Fibroblast of skin of scalp (primary cell): ENCODE measurements at places on chromosomes 13 and 19.

DNA sequence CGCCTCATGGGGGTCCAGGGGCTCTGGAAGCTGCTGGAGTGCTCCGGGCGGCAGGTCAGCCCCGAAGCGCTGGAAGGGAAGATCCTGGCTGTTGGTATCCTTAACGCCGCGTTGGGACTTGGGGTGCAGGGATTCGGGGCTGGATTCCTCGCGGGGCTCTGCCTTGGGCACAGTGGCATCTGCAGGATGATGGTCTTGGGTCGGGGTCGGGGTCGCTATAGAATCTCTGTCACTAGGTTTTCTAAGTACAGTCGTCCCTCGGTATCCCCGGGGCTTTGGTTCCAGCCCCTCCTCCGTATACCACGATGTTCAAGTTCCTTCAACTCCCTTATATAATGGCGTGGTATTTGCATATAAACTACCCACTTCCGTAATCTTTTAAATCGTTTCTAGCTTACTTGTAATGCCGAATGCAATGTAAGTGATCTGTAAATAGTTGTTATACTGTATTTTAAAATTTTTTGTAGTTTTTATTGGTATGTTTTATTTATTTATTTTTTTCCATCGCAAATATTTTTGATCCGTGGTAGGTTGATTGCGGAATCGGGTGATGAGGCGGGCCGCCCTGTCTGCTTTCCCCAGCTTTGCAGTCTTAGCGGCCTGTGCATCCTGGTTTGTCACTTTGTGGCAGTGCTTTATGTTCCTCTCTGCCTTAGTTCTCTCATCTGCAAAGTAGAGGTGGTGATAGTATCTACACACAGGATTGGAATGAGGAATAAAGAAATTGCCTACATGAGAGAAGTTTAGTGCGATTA, 606 bp downstream of the ERCC5 start:
- DNase-seq = peak; percentile 23

- DNase-seq = no peak
Measured at GRCh38 chr13:112141643-112142400, 74.9 kb downstream of the SOX1 start.

GRCh38 chr13:51283371-51283770, 56.1 kb upstream of the SERPINE3 start:
- DNase-seq = no peak

GRCh38 chr13:113406321-113407102, 42.6 kb upstream of the GRTP1 start:
- no peak for DNase-seq

DNA sequence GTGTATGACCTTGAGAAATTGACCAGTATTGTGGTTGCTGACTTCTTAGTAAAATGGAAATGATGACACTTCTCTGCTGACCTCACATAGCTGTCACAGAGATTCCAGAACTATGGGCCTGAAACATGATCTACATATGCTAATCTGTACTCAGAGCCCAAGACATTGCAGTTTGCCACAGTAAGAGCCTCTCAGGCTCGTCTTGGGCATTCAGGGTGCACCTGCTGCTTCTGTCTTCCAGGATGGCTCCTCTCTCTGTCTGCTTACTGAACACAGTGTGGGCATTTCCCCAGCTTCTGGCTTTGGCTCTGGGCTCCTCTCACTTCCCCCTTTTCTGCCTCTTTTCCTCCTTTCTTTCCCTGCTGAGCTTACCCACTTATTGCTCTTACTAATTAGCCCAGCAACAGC, 22.3 kb upstream of the SLC46A3 start:
- no peak for DNase-seq

DNA sequence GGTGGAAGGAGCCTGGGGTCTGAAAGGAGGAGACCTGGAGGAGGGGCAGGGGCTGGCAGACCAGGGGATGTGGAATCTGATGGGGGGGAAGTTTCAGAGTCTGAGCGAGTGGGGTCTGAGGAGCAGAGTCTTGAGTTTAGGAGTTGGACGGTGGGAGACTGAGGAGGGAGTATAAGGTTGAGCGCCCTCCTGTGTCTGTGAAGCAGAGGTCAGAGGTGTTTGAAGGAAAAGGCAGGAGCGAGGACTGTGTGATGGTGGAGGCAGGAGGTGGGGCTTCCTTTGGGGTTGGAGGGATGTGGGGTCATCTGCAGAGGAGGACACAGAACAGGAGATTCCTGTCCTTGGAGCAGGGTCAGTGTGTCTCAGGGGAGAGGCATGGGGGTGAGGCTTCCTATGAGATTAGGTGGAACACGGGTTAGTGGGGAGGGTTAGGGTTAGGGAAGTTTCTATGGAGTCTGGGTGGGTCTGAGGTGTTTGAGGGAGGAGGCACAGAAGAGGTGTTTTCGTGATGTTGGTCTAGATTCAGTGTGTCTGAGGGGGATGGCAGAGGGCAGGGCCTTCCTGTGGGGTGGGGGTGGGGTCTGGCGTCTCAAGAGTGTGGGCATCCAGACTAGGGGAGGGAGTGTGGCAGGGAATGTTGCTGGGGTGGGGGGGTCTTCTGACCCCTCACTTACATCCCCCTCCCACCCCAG, 8.3 kb downstream of the RYR1 start:
- no peak for DNase-seq

GRCh38 chr13:109271555-109272541, 514.5 kb downstream of the IRS2 start:
- DNase-seq = peak; percentile 42

DNA sequence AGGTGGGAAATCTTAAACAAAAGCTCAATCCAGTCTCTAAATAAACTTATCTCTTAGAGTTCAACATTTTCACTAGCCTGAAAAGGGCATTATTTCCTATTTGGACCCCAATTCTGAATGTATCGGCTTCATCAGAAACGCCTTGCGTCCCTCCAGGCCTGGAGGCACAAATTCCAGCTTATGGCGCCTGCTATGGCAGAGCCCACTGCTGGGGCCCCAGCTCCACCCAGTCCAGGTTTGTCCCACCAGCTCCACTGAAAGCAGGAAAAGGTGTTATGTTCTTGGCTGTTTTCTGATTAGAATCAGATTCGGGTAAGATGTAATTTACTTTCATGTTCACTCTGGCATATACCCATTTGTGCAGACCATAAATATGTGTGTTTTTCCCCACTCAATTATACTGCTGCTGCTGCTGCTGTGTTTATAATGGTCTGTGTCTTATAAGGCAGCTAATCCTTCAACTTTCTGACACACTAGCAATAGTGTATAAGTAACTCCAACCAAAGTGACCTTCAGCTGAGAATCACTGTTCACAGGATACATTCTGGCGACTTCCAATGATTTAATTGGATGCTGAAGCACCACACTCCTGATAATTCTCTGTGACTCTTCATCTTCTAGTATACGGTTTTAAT, 6.4 kb downstream of the IRS2 start:
- DNase-seq = no peak

GRCh38 chr13:111033172-111034130, 81.7 kb upstream of the ARHGEF7 start:
- DNase-seq = no peak

DNA sequence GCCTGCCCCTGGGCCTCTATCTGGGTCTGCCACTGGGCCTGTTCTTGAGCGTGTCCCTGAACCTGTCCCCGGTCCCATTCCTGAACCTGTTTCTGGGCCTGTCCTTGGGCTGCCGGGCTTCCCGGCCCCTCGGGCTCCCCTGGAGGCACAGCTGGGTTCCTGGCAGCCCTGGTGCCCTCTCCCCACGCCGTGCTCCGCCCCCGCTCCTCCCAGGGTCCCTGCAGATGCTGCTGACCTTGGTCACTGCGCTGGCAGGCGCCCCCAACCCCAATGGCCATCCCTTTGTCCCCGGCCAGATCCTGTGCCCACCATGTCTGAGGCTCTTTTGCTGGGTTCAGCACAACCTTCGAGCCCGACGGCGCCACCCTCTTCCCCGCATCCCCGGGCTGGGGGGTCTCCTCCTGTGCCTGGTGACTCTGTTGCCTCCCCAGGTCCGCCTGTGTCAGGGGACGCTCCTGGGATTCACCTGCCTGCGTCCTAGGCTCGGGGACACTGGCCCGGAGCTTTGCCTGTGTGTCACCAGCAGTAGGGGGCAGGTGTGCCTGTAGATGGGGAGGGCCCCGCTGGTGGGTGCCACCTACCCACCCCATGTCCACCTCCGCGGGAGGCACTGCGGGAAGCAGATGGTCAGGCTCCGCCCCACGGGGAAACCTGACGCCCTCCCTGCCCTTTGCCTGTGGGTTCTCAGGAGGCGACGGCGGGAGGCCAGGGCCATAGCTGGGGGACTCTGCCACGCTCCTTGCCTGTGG, 41.0 kb upstream of the GRTP1 start:
- no peak for DNase-seq

DNA sequence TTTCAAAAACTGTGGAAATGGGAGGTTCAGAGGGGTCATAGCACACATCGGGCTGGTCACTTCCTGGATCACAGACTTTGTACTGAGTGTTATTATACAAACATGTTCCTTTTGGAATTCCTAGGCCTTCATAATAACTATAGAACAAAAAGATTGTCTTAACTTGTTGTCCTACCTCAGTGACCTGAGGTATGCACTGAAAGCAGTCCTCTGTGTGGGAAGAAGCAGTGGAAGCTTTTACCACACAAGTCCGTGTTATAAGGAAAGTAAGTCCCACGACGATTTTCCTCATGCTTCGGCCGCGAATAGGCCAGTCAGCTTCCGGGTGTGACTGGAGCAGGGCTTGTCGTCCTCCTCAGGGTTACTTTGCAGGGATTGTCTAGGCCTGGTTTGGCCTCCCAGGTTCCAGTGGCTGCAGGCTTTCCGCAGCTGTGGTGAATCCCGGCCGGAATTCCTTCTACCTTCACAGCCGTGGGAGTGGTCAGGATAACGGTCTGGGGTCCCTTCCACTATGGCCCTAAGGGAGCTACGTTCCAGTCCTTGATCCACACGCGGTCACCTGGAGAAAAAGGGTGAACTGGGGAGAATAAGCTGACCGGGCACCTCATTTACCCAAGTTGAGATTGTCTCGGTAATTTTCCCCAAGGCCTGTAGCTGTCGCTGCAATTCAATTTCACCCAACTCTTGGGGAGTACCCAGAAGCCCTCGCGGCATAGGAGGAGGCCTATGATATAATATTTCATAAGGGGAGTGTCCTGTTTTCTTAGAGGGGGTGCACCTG, 16.0 kb downstream of the NAPSA start:
- DNase-seq = no peak
